ENCODE measurements at places on chromosomes 16 and 17.
A peak's percentile ranks its signal among the peaks of the same experiment; 100 is the strongest.

DNA sequence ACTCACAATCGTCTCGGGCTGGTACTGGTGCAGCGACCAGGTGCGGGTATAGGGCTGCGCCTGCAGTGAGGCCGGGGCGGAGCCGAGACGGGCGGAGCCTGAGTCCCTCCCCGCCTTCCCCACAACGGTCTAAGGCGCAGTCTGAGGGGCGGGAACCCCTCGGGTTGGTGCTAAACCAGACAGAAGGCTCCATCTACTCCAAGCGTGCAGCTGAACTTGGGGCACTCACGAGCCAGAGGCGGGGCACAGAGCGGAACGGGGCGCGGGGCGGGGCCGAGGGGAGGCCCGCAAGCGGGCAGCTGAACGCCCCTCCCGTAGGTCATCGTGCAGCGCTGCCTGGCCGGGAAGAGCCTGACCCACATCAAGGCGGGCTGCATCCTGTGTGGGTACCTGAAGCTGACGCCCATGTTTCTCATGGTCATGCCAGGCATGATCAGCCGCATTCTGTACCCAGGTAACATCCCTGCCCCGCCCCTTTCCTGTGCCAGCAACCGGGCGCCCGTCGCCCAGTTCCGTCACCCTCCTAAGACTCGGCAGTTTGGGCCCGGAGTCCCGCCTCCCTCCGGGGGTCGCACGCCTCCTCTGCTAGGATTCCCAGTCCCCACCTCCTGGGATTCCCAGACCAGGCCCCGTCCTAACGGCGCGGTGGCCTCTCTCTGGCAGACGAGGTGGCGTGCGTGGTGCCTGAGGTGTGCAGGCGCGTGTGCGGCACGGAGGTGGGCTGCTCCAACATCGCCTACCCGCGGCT lies 5.0 kb downstream of the SLC5A2 start:
- peak; percentile 48 for DNase-seq

DNA sequence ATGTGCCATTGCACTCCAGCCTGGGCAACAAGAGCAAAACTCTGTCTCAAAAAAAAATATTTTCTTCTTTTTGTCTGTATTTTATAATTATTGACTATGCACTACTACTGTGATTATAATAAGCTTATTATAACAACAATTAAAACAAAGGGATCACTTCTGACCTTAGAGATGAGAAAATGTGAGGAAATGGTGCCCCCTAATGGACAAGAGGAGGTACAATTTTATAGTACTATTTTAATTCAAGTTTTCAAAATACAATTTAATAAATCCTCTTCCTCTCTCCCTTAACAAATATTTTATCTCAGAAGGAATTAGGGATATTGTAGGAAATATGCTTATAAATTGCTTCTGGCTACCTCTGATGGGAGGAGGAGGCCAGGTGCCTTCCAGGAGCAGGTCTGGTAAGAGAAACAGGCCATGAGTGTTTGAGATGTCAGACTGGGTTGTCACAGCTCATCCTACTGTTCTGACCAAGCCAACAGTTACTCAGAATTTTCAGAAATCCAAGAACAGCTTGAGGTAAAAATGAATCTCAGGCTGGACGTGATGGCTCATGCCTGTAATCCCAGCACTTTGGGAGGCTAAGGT lies 14.0 kb downstream of the VPS53 start:
- DNase-seq, result no peak

- DNase-seq, result no peak
Observed at GRCh38 chr16:27436921-27437650, 35.1 kb downstream of the IL21R start.

- peak; percentile 53 for DNase-seq
Observed at GRCh38 chr17:7557775-7558543, 591 bp upstream of the TNFSF13 start.

DNA sequence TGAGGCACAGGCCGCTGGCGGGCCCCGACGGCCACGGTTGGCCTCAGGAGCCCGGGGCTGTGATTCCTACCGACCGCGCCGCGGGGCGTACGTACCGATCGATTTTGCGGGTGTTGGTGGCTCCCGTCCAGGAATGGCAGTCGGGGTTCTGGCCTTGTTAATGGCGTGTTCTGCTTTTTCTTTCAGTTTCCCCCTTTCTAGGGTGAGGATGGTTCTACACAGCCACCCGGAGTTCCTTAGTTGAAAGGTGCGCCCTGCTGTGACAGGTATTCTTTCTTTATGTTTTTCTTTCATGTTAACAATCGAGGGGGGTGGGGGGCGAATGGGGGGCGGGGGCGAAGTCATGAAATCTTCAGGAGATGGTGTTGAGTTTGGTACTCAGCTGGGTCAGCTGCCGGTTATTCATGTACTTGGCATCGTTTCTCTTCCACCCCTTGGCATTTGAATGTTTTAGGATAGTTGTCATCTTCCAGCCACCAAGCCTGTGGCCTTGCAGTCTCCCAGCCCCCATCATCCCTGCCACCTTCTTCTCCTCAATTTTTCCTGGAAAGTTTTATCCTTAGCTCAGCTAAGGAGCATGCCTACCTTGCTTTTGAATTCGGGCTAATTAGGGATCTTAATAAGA lies 802 bp downstream of the CYLD start:
- no peak for DNase-seq

GRCh38 chr17:61402978-61403800 lies 3.5 kb downstream of the TBX2 start:
- DNase-seq, result no peak

DNA sequence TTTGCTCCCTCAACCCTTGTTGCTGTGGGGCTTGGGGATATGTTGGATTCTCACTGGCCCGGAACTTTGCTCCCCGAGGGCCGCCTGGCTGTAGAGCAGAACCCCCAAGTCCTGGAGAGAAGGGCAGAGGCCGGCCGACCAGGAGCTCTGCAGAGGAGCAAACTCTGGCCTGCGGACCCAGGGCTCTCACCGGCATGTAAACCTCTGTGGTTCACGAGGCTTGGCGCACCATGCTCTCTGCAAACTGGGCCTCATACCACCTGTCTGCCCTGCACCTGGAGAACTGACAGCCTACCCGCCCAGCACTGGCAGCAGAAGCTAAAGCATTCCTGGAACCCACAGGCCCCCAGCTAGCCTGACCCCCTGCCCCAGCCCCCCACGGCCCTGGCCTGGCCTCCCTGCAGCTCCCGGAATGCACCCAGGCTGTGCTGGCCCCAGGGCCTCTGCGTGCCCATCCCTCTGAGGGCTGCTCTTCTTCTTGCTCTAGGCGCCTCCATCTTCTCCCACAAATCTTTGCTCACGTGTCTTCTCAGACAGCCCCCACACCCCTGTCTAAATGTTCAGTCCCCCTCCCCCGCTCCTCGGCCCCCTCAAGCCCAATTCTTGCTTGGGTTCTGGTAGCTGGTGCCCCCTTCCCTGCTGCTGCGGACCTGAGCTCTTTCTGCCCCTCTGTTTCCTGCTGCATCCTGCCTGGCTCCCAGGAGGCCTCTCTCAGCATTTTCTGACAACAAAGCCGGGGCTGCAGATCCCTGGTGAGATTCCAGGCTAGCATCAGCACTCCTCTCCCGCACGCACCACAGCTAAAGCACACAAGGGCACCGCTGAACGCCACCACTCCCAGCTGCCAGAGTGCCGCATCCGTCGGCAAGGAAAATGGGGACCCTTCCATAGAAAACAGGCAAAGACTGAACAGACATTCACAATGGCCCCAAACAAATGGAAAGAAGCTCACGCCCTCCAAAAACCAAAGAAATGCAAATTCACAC lies 23.3 kb downstream of the ACTG1 start:
- no peak for DNase-seq

- no peak for DNase-seq
Observed at GRCh38 chr16:78890373-78890895, 710.1 kb downstream of the MAF start.

- DNase-seq, result no peak
Observed at GRCh38 chr16:55506083-55506482, 2.8 kb upstream of the LPCAT2 start.
